ENCODE measurements at places on chromosomes 16 and 17.

DNA sequence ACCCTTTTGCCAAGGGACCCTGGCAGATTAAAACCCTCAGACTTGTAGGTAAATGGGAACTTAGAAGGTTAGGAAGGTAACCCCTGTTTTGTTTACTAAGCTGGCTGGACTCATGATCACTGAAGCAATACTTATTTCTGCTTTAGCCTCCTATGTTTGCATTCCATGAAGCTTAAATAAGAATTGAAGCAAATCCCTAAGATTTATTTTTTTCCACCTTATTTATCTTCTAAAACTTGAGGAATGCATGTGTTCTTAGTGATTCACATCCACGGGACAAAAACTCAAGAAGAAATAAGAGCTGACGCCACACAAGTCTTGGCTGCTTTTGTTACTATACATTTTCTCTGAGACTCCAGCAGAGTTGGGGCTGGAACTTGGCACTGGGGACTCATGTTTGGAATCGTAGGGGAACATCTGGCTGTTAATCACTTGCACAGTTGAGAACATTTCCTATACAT is 35.5 kb downstream of the CLUAP1 start:
- no peak for DNase-seq

GRCh38 chr17:29909236-29910003 is 20.6 kb downstream of the SSH2 start:
- peak; percentile 44 for DNase-seq

- no peak for DNase-seq
These were observed 1.5 kb downstream of the DLX3 start for GRCh38 chr17:49993423-49994060.

DNA sequence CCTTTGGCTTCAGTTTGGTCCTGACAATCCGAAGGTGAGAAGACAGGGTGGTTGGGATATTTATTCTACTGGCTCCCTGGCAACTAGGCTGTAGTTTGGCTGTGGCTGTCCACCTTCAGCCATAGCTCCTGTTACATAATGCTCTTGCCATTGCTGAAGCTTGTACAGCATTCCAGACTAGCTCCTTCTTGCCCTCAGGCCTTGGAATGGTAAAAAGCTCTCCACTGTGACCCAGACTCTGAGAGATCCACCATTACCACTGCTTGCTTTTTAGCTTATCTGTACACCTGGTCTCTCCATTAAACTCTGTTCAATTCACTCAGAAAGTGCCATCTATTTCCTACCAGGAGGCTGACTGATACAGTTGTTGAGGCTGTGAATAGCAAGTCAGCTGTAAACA is 231.8 kb upstream of the MON1B start:
- no peak for DNase-seq

- DNase-seq, result no peak
These were observed 85.2 kb downstream of the FTO start for GRCh38 chr16:53789137-53789536.

DNA sequence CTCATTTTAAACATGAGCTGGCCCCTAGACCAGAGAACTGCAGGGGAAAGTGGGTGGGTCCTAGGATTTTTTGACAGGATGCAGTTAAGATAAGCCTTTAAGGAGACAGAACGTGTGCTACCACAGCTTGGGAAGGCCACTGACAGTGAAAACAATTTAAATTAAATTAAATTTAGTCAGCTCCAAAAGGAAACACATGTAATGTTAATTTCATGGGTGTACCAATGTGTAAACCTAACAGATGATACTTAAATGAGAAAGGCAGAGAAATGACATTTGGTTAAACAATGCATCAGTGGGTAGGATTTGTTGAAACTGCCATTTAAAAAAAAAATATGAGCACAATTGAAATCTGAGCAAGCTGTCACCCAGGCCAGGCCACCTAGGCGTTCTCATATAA is 250.8 kb downstream of the XYLT1 start:
- no peak for DNase-seq

Measured in RWPE1 (cell line).